ENCODE measurements at places on chromosomes 6 and 20.

DNA sequence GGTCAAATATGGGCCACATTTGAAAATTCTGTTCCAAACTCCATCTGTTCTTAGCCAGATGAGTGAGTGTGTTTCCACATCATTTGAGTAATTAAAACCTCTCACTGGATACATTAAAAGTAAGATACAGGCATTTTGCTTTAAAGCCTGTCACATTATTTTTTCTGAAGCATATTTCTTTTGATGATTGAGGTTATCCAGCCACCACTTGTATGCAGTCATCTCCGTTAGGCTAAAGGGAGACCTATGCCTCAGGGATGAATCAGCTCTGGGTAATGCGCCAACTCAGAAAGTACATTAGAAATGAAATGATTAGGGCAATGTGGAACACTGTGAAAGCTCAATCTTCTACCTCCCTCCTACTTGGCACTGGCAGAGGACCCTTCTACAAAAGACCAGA lies 90.7 kb downstream of the SNAP25 start:
- no peak for DNase-seq

GRCh38 chr6:118551063-118552053 lies 3.3 kb downstream of the PLN start:
- DNase-seq, result peak; percentile 26

DNA sequence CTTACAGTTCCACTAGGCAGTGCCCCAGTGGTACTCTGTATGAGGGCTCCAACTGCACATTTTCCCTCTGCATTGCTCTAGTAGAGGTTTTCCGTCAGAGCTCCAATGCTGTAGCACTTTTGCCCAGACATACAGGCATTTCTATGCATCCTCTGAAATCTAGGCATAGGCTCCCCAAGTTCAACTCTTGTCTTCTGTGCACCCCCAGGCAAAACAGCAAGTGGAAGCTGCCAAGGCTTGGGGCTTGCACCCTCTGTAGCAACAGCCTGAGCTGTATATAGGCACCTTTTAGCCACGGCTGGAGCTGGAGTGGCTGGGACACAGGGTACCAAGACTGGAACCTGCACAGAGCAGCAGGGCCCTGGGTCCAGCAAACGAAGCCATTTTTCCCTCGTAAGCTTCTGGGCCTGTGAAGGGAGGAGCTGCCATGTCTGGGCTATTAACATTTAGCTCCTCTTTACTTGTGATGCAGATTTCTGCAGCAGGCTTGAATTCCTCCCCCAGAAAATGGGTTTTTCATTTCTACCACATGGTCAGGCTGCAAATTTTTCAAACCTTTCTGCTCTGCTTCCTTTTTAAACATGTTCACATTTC lies 596.2 kb upstream of the ADGRB3 start:
- DNase-seq, result peak; percentile 56

GRCh38 chr6:128112494-128112893 lies 211.6 kb upstream of the THEMIS start:
- DNase-seq, result no peak

DNA sequence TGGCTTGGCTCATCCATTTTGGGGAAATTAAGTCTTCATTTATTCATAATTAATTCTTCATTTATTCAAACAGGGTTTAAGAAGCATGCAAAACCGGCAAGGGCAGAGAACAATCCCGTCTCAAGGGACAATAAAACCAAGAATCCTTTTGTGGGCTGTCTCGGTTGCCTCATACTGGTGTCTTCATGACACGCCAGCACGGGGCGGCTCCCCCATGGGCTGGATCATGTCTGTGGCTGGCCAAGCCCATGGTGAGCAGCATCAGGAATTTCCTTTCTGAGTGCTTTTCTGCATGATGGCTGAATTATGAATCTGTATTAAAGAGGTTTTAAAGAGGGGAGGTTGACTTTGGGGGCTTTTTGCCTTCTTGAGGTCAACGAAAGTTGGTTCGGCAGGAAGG lies 38.3 kb upstream of the DUSP22 start:
- DNase-seq, result no peak

GRCh38 chr20:55090286-55090685 lies 614.9 kb downstream of the DOK5 start:
- no peak for DNase-seq

- no peak for DNase-seq
Measured at GRCh38 chr6:81204731-81205130, 547.8 kb downstream of the TENT5A start.

- peak; percentile 79 for DNase-seq
Measured at GRCh38 chr6:137866200-137866913, 702 bp upstream of the TNFAIP3 start.

DNA sequence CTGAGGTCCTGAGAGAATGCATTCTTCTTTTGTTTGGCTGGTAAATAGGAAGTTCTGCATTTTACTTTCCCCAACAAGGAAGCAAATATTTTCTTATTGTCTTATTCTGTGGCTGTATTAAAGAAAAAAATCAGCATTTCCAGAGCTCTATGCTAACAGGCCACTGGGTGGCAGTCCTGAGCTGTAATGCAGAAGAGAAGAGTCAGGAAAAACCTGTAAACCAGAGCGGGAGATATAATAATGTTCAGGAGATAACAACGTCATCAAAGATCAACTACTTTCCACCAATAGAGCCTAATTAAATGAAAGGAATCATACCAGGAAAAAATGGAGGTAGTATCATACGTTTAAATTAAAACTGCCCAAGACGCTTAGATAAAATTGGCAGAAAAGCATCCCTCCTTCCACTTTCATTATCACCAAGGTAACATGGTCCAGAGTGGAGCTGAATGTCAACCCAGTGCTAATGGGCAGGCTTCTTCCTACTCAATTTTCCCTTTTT lies 55.6 kb upstream of the CARMIL1 start:
- peak; percentile 48 for DNase-seq

GRCh38 chr20:10352934-10353824 lies 80.8 kb downstream of the MKKS start:
- no peak for DNase-seq

DNA sequence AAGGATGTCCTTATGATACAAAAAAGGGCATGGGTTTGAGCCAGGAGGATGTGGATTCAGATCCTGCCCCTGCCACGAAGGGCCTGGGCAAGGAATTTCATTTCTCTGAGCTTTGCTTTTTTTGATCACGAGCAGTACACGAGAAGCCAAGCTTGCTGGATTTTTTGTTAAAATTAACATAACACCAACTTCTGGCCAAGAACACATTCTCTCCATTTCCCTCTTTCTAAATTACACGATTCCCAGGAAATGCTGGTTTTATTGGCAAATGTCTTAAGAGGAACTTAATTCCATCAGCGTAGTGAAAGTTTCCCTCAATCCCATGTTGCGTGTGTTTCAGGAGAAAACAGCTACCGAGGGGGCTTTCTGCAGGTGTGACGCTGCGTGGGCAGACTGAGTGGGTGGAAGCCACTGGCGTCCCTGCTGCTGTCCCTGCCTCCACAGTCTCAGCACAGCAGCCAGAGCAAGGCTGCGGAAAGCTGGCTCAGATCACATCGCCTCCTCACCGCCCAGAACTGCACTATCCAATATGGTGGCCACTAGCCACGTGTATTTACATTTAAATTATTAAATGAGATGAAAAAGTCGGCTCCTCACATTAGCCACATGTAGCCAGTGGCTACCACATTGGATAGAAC lies 120.8 kb upstream of the INSM1 start:
- DNase-seq, result no peak

DNA sequence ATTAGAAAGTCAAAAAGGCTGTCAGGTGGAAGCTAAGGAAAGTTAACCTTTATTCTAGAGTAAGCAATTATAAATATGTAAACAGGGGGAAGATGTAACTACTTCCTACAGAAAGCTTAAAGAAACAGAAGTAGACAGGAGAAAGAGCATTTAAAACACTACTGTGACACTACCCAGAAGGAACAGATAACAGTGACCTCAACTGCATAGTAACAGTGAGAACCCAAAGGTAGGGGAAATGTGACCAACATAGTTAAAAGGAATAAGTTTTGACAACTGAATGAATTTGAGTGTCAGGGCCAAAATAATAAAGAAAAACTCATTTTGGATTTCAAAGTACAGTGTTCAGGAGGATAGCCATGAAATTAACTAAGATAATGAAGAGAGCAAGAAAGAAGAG lies 43.5 kb downstream of the IBTK start:
- DNase-seq, result no peak

DNA sequence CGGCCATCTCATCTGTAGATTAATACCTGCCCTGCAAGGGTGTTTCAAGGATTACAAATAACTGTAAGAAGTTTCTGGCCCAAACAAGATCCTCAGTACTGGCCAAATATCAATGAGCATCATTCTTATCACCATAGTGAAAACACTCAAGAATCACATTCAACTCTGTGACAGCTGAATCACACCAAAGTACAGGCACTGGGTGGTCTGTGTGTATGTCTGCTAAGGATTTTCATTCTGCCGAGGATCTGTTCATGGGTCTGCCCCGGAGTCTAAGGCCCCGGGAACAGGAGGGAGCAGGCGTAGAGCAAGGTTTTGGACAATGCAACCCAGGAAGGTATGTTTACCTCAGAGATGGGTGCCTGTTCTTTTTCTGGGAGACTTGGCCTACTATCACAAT lies 110.5 kb downstream of the TRERF1 start:
- DNase-seq, result no peak

- DNase-seq, result no peak
Measured at GRCh38 chr6:102474041-102474807, 1080.7 kb downstream of the GRIK2 start.

DNA sequence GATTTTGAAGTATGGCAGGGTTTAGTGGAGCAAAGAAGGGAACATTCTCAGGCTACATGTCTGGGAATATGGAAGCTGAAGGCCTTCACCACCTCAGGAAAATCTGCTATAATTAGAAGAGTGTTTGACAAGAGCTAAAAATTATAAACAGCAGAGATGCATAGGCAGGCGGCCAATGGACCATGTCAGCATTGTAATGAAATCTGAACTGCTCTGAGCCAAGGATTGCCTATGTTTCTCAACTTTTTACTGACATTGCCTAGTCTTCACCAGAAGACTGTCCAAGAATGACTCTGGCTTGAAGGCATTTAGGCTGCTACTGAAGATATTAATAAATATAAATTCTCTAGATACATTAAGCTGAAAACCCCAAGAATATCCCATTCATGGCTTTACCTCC lies 84.1 kb downstream of the C6orf52 start:
- DNase-seq, result no peak

DNA sequence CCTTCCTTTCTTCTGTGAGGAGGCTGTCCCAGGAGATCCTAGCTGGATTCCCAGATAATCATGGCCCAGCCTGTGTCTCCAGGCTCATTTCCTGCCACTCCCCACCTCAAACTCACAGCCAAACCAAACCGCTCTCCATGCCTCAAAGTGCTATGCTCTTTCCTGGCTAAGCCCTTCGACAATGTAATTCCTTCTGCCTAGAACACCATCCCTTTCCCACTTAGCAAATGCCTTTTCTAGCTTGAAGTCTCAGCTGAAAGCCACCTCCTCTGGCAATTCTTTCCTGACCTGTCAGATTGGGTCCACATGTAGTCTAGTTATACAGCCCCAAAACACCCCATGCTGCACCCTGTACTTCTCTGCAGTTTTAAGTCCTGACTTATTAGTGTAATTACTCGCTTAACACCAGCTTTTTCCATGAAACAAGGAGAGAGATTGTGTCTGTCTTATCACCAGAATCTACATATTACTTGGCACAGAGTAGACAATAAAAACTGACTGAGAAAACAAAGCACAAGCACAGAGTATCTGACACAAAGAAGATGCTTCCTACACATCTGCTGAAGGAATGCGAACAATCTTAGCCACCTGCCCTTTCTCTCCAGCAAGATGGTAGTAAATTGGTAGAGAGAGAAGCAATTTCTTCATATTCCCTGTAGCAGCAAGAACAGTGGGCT lies 5.4 kb downstream of the TRIM26 start:
- no peak for DNase-seq

DNA sequence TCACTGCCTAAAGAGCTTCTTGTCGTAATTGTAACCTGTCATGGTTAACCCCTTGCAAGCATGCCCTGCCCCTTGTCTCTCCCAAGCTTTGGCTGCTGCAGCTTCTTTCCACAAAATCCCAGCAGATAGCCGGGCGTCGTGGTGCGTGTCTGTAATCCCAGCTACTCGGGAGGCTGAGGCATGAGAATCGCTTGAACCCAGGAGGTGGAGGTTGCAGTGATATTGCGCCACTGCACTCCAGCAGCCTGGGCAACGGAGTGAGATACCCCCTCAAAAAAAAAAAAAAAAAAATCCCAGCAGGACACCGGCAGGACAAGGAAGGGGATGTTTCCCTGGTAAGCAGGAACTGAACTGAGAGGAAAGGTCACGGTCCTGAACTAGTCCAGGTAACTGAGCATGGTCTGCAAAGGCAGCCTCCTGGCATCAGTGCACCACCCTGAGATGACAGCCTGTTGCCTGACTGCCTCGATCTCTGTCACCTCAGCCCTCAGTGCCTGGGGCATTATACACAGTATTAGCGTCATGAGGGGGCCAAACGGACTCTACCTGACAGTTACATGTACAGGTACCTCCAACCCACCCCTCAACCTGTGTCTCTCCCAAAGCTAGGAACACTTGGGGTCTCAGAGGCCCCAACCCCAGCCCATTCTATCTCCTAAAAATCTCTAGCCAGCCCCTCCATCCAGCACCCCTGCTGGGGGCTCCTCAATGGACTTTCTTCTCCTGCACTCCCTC lies 1.8 kb downstream of the LZTS3 start:
- no peak for DNase-seq

GRCh38 chr20:3115190-3116107 lies 30.9 kb upstream of the AVP start:
- peak; percentile 89 for DNase-seq

DNA sequence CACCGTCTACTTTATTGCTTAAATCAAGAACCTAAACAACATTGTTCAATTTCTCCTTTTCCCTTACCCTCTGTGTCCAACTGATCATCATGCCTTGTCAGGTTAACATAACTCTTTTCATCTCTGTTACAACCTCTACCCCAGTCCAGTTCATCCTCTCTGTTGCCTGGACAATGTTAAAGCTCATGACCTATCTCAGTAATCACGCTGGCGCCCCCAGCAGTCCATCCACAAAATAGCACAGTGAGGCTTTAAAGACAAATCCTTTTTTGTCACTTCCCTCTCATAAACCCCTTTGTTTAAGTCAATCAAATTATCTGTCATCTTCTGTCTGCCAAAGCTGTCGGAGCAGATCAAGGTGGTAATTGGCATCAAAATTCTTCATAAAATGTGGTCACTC lies 140.1 kb downstream of the QKI start:
- peak; percentile 65 for DNase-seq

DNA sequence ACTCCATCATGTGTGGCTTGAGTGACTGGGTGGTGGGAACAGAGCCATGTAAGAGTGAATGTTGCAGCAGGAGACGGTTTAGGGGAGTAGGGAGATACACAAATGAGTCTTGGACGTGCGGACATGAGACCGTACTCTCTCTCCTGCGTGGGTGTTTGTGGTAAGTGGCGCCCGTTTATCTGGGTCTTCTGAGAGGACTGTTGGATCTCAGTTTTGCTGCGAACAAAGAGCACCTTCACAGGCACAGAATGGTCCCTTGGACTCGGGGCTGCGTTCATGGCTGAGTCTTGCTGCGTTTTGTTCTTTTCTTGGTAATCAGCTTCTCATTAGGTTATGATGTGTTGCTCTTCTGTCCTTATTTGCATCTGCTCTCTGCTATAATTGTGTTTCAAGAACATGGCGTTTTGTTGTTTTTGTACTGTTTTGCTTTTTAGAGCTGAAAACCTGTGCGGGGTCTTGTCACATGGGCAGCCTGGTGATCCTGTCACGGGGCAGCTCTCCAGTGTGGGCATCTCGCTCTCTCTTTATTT lies 28.5 kb downstream of the STK35 start:
- no peak for DNase-seq

GRCh38 chr6:158868890-158869825 lies 50.0 kb upstream of the EZR start:
- no peak for DNase-seq

GRCh38 chr20:49601153-49601924 lies 33.4 kb upstream of the PTGIS start:
- DNase-seq, result no peak

Data from ELF-1 (cell line).